Fibroblast of skin of right quadriceps (primary cell): ENCODE measurements at places on chromosomes 2 and 18.

DNA sequence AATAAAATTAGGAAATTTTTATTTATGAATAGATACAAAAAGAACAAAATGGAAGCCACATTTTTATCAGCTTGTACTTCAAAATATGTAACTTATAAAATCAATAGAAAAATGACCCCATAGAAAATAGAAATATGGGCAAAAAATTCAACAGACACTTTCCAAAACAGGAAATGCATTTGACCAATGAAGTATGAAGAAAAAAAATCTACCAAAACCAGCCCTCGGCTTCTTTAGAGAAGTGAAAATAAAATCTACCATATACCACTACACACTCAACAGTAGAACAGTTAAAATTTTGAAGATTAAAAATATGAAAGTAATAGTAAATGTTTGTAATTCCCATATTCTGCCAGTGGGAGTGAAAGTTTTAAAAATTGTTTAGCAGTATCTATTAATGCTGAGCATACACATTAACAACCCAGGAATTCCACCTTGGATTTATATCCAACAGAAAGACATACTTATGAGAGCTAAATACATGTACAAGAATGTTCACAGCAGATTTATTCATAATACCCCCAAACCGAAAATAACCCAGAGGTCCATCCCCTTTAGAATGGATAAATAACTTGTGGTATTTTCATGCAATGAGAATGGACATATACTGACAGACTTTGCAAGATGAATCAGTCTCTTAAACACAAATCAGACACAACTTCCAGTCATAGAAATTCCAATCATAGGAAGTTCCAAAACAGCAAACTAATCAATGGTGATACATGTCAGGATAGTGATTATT is 318.0 kb downstream of the FIGN start:
- no peak for DNase-seq

DNA sequence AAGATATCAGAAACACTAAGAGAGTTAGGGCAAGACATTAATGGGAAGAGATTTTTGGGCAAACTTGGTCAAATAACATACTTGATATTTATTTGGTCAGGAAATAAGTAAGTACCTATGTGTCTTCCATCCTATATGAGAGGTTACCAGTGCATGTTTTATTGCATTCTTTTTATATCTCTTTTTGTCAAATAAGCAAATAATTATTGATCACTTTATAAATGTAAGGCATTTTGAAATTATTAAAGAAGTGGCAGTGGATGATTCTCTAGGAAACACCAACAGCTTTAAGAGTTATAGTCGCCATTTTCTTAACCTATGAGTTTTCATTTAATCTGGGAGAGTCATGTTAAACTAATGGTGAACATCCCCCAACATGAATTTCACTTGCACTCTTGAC is 453.3 kb downstream of the MEIS1 start:
- DNase-seq: no peak

GRCh38 chr2:120239488-120240287 is 13.0 kb upstream of the RALB start:
- DNase-seq: peak; percentile 80

DNA sequence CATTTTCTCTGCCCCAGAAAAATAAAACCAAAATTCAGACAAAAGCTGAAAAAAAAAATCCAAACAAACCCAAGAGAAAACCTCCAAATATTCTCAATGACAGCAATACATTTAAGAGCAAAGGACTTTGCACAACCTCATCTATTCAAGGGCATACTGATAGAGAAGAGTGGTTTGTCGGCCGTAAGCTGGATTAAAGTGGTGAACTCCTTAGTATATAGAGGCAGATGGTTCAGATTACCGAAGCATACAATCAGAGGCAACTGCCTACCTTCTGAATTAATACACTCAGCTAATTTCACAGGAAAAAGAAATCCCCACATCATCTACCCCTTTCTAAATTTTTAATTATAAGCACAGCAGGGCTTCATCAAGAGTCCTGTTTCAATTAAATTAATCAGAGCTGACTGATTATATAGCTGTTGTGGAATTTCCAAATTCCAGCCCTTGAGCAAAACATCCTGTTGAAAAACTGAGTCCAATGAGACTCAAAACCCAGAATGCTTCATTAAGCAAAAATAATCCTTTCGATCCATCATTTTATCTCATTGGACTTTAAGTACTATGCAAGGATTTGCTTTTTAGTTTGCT is at the start of gene CPLX4:
TSS of gene CPLX4 (minus strand) at position 190 of the 591 bp plus-strand sequence. CDS start at position 3, 187 bp downstream.
- DNase-seq: no peak

GRCh38 chr2:63790906-63791305 is 50.8 kb upstream of the UGP2 start:
- DNase-seq: peak; percentile 97
